ENCODE measurements at places on chromosomes 5 and 9.

DNA sequence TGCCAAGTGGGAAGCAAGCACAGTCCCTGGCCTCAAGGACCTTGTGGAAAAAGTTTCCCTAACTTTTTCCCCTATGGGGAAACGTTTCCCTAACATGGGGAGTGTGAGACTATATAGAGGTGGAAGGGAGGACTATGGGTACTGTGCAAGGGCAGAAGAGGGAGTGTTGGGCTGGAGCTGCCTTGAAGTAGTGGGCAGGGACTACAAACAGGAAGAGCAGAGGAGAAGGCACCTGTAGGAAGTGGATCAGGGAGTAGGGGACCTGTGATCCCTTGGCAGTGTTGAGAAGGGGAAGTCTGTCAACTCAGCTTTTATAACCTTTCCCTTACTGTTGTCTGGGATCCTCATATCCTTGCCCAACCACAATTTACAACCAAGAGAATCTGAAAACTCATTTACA, 1.4 kb downstream of the CMYA5 start:
- DNase-seq: no peak

- DNase-seq: no peak
Measured at GRCh38 chr5:72067682-72068470, 39.4 kb upstream of the MAP1B start.

DNA sequence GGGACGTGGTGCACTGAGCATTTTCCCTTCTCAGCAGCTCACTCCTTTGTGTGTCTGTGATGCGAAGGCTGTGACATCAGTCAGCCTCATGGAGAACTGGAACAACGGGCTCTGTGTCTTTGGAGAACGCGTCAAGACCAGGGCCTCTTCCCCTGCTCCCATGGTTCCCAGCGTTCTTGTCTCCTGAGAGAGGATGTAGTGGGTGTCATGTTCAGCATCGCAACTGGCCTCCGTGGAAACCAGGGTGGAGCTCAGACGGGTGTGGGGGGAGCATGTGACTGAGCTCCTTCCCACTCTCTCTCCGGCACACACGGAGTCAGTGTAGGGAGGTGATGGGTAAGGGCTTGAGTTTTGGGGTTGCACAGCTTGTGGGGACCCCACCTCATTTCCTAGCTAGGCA, 59.7 kb downstream of the TENT4A start:
- peak; percentile 71 for DNase-seq

DNA sequence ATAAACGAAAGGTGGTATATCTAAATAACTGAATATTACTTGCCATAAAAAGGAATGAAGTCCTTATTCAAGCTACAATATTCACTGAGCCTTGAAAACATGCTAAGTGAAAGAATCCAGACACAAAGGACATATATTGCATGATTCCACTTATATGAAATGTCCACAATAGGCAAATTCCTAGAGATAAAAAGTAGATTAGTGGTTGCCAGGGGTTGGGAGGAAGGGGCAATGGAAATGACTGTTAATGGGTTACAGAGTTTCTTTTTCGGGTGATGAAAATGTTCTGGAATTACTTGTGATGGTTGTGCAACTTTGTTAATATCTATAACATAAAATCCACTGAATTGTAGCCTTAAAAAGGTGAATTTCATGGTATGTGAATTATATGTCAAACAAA, 227.1 kb upstream of the TRIM32 start:
- no peak for DNase-seq

DNA sequence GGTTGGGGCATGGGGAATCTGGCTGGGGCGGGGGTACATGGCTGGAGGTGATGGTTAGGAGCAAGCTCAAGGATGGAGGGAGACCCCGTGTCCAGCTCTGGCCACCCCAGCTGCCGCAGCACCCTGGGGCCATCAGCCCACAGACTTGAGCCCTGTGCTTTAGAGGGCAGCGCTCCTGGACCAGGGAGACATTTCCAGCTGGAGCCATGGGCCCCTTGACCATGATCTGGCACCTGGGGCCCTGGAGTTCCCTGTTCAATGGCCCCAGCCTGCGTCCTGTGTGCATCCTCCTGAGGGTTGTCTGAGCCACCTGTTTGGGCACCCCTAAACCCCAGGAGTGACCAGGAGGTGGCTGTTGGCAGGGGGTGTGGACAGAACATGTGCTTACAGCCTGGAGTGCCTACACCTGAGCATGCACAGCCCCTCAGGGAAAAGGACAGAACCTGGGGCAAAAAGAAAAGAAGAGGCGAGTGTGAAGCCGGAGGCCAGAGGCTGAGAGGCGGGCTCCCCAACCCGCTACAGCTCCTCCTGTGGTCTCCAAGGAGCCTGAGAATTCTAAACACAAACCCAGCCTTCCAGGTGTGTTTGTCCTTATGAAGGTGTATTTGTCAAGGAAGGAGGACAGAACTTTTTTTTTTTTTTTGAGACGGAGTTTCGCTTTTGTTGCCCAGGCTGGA, 126.7 kb downstream of the C9orf50 start:
- DNase-seq: no peak

DNA sequence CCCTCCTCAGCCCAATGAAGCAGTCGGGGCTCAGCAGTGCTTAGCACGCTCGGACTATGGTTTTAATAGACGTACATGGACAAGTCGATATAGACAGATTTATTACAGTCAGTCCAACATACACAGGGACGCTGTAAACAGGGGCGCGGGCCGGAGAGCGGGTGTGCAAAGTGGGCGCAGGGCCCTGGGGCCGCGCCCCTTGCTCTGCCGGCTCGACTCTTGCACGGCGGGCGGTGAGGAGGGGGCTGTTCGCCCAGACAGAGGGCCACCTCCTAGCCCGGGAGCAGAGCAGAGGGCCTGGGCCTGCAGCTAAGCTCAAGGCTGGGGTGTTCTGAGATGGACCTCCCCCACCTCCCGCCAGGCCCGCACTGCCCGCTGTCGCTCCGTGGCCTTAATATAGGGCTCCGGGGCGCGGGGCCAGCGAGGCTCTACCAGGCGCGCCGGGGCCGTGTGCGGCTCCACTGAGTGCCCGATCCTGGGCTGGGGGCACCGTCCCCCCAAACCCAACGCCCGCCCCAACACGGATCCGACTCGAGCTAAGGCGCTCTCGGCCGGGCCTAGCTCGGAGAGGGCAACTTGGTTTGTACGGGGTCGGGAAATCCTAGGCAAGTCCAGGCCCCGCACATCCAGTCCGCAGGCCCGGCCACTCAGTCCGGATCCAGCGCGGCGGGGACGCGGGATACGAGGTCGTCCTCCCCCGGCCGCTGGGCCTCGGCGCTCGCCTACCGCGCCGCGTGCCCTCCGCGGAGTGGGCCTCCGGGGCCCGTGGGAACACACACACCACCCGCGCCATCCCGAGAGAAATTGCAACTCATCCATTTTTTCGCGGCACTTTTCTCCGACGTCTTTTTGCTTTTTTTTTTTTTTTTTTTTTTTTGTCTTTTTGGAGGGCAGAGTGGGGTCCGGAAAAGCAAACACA, 6.1 kb downstream of the PITX1 start:
- DNase-seq: no peak

Data from A673 (cell line).